Activated CD4-positive, alpha-beta T cell treated with anti-CD3 and anti-CD28 coated beads, Interleukin-2, Interleukin-6, amounts not matched to agents 100 ng/mL and 50 ng/mL, durations not matched to agents 16 hours and 8 hours (primary cell): ENCODE measurements at places on chromosomes 7 and 10.

DNA sequence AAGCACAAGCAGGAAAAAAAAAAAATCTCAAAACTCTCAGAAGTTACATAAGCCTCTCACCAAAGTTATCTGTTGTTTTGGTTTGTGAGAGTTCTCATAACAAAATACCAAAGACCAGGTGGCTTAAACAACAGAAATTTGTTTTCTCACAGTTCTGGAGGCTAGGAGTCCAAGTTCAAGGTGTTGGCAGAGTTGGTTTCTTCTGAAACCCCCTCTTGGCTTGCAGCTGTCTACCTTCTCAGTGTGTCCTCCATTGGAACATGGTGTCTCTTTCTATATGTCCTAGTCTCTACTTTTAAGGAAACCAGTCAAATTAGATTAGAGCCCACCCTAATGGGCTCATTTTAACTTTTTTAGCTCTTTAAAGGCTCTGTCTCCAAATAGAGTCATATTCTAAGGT is 44.9 kb downstream of the TNKS2 start:
- DNase-seq, result no peak

- DNase-seq, result no peak
Observed at GRCh38 chr7:86965727-86966120, 93.7 kb downstream of the ELAPOR2 start.

GRCh38 chr7:99897322-99898022 is 20.6 kb upstream of the OR2AE1 start:
- DNase-seq, result peak; percentile 36

DNA sequence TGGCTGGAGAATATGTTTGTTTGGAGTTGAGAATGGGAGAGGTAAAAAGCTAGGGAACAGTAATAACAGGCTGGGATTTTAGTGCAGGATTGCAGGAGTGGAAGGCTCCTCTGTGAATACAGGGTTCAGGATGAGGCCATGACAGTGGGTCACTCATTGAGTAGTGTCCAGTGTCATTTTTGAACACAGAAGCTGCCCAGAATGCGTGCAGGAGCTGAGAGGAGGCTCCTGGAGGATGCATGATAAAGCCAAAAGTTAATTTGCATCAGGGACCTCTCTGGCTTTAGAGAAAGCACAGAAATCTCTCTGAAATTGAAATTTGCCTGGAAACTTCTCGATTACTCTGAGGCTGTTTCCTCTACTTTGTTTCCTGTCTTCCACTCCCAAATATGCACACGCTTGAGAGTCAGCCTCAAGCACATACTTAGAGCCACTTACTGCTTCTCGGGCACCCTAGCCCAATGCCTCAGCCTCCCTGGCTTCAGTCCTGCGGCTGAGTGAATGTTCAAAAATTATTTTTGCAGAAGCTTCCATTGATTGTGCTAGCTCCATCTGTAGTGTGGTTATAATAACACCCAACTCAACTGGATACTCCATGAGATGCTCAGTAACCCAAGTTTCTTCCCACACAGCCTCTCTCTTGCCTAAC is 1.8 kb upstream of the GALNT17 start:
- DNase-seq, result no peak

GRCh38 chr7:83271212-83272099 is 108.8 kb upstream of the PCLO start:
- no peak for DNase-seq

GRCh38 chr10:79007421-79008319 is 61.1 kb upstream of the ZMIZ1 start:
- no peak for DNase-seq

DNA sequence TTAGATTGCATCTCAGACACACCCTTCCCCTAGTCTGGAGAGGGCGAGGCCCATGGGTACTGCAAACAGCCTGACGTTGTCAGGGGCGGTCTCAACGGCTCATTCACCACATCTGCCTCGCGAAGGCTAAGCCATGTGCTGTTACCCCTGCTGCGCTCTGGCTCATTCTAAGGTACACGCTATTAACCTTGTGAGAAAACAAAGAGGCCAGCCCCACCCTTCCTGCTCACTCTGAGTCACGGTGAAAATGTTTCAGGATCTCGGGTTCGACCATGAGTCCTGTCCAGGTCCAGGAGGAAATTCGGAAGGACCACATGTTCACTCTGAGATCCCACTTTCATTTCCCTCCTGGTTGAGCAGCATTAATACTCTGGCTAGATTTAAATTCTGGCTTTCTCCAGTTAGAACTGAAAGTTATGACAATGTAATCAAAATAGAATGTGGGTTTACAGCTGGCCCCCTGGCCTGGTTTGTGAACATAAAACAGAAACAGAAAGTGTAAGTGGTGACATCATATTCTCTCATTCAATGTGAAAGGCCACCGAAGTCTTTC is 55.2 kb downstream of the EGFR start:
- DNase-seq, result peak; percentile 38

GRCh38 chr10:102775935-102776669 is 32.4 kb downstream of the WBP1L start:
- no peak for DNase-seq

- peak; percentile 65 for DNase-seq
Observed at GRCh38 chr10:103765981-103766380, 89.4 kb downstream of the SH3PXD2A start.

GRCh38 chr7:42414028-42414427 is 177.0 kb upstream of the GLI3 start:
- no peak for DNase-seq

DNA sequence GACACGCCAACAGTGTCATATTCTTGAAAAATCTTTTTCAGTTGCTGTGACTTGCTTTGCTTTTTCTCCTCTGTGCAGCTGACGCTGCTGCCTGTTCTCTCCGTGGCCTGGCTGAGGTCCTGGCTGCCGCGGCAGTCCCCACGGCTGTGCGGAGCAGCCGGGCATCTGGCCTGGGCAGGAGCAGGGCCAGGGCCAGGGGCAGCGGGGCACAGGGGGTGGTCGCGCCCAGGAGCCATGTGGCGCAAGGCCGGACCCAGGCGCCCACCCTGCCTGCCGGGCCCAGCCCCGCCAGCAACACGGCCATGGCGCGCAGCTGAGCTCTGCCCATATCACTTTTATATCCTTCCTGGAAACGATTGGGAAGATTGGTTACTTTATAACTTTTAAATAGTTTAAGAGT is 109.4 kb upstream of the ACBD5 start:
- no peak for DNase-seq

GRCh38 chr10:33015761-33016547 is 57.9 kb upstream of the ITGB1 start:
- no peak for DNase-seq

DNA sequence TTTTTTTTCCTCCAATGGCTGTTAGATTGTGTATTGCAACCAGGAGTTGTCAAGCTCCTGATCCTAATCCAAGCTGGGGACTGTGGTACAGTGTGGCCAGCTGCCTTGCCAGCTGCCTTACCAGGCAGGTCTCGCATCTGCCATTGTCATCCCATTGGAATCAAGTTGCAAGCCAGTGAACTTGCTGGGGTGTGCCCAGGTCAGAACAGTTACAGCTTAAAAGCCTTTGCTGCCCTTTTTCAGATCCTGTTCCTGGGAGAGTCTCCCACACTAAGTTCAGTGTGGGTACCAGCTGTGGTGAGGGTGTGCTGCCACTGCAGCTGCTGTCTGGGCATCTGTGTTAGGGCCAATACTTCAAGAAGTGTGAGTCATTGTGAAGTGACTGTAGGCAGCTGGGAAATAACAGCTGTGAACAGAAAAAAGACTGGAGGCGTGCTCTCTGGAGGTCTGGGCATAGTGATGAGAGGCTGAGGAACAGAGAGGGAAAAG is 72.8 kb downstream of the CCNY start:
- peak; percentile 12 for DNase-seq

DNA sequence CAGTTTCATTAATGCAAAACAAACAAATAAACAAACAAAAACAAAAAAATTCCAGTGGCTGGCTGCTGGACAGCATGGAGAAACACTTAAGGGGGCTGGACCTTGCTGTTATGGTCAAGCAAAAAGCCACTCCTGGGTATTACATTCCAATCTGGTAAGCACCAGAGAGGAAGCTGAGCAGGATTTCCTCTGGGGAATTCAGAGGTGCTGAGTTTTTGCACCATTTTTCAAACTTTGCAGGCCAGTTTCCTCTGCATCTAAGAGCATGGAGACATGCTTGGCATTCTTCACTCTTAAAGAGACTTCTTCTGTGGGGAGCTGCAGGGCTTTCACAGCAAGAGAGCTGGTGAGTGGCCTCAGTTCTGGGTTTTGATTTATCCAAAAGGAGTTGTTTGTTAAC is 84.5 kb downstream of the FZD1 start:
- no peak for DNase-seq
